ENCODE measurements at places on chromosomes 16 and 17.

DNA sequence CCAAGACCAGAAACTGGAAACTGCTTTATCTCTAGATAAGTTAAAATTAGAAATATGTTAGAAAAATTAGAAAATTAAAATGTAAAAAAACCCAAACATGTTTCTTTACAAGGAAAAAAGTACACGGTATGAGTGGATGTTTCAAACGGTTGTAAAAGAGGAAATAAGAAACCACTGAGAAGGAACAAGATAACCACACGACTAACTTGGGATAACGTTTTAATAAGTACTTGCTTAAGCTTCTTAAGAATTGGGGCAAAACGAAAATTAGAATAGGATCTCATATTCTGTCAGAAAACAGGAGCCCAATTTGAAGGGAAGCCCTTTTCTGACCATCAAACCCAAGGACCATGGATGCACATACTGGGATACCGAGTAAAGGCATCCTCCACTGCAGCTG, 31.0 kb downstream of the MBTPS1 start:
- no peak for DNase-seq

- no peak for DNase-seq
These were observed 20.8 kb downstream of the GSE1 start for GRCh38 chr16:85633888-85634287.

DNA sequence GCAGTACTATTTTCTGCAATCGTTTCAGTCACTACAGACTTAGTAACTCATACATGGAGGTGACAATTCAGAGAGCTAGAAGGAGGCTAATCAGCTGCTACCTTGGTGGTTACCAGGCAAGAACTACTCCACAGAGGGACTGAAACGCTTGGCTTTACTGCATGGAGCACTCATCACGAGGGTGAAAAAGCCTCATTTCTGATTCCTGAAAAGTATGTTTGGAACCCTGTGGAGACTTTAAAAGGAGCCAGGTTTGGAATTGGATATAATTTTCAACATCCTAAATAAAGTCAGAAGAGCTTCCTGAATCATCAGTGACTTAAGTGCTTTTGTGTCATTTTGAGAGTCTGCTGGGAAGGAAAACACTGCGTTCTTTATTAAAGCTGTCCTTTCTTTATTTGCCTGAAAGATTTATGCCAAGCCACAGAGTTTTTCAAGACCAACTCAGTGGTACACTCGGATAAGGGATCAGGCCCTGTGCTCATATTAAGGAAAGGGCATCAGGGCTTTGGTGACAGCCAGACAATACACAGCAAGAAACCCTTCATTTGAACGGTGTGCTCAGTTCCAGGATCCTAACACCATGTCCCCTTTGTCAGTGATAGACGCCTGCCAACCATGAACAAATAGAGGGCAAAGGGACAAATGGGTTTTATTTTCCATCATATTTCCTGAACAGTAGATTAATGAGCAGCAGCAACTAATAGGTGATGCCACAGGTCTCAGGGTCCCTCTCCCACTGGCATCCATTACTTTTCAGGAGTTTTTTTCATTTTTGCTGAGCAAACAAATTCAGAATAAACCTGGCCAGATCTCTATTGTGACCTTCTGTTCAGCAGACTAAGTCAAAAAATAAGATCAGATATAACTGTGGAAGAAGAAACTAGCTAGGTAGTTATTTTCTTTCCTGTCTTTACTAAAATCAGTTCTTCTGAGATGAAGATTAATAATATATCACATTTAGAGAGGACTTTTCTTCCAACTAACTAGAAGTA, 80.5 kb upstream of the CLEC18B start:
- DNase-seq: no peak

DNA sequence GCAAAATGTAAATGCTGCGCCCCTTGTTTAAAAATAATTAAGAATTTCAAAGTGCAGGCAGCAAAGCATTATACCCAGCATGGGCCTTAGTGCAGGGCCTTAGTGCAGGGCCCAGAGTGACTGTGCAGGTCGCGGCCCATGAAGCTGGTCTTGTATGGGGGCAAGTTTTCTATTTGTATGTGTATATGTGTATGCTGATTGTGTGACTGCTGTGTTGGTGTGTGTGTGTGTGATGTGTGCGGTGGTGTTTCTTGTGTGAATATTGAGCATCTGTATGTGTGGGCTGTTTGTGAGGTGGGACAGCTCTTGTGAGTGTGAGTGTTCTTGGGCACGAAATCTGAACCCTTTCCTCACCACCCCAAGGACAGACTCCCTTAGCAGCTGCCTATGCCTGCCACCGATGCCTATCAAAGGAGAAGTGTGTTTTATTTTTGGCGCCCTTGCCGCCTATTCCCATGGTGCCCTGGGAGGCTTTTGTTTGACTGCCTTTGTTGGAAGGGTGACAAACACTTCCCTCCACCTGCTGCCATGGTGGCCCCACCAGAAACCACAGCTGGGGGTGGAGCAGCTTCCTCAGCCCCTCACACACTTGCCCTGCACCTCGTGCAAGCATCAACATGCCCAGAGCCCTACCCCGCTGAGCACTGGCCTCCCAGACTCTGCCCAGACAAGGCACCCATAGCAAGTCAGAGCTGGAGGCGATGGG, 18.0 kb downstream of the CCR7 start:
- peak; percentile 94 for DNase-seq

DNA sequence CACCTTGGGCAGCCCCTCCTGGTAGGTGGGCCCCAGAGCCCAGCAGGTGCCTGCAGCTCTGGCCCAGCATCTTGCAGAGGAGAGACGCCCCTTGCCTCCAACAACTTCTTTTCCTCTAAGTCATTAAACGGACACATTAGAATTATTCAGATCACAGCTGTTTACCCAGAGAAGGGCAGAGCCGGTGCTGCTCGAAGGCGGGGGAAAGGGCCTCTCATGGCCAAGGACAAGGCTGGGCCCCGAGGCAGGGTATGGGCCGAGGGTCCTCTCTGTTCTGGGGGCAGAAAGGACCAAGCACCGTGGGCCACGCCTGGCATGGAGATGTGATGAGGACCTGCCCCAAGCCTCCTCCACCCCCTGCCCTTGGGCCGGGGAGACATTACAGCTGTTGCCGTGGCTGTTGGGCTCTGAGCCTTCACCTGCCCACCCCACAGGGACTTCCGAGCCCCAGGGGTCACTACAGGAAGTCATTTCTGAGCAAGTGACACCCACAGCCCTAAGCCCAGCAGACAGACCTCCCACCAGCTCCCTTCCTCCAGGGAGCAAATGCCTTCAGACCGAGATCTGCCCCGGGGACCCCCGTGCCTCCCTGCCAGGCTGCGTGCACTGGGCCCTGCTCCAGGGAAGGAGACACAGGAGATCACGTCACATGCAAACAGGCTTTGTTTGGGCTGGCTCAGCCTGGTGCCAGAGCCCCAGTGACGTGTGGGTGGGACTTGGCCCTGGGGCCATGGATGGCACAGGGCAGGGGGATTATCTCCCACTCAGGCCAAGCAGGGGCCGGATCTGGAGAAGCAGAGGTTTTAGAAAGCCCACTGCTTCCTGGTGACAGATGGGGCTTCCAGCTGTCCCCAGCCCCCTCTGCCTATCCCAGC, 699 bp upstream of the PVALEF start:
- no peak for DNase-seq

- no peak for DNase-seq
These were observed 721 bp upstream of the WFIKKN2 start for GRCh38 chr17:50834429-50835300.

DNA sequence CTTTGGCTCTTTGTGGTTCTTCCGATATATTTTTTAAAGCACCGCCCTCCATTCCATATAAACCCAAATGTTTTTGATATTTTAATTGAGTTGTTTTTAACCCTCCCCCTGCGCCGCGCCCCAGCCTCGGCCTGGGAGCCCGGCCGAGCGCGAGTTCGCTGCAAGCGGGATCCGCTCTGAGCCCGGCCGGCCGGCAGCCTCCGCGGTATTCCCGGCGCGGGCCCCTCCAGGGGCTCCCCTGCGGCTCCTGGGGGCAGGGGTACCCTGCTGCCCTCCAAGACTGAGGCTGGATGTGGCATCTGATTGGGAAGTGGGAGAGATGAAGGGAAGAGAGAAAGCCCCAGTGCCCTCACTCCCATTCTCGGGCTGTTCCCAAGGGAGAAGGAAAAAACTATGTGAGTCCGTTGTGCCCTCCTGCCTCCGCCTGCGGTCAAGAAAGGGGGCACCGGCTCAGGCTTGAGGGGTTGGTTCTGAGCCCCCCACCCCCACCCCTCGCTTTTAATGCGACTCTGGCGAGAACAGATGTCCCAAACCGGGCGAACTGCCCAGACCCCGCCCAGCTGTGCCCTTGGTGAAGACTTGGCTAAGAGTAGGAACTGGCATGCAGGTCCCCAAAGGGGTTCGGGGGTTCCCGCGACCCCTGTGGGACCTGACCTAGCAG, 8.6 kb downstream of the NEUROD2 start:
- no peak for DNase-seq

GRCh38 chr16:10895053-10895946, 18.3 kb downstream of the CIITA start:
- DNase-seq: no peak

DNA sequence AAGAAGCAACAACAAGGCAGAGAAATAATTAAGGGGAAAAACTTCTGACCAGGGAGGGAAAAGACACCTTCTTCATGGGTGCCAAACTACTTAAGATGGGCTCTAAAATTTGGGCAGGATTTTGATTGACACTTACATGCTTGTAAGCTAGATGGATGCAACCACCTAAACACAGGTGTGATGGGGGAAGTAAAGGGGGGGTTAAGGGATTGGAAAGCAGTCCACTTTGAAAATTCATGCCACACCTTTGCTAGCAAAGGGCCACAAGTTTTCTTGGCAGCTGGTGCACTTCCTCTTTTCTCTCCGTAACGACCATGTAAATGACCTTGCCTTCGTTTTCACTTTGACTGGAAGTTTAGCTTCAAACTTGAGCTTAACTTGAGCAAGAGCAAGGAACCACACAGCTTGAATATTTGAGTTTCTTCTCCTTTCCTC, 14.3 kb upstream of the PRKAR1A start:
- DNase-seq: no peak

DNA sequence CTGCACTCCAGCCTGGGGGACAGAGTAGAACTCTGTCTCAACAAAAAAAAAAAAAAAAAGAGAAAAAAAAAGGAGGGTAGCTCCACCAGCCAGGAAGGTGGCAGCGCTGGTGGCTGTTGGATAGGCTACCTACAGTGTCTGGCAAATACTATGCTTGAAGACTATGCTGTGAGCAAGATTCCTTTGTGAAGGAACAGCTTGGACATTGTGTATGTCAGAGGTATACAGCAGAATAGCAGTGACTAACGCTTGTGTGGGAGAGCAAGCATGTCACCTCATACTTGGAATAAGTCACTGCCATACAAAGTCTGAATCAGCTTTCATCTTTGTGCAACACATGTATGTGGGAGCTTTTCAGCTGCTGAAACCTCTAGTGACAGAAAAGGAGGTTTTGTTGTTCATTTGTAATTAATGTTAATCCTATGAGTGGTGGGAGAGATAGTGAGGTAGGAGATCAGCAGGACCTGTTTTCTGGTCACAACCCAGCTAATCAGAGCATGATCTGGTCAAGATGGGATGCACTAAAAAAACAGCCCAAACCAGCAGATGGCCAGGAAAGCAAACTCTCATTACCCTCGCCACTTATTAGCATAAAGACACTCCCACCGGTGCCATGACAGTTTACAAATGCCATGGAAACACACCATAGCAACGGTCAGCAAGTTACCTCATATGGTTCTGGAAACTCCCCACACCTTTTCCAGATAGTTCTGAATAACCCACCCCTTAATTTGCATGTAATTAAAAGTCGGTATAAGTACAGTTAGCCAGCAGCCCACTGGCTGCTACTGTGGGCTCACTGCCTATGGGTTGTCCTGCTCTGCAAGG, 6.8 kb upstream of the ITGAD start:
- DNase-seq: no peak

DNA sequence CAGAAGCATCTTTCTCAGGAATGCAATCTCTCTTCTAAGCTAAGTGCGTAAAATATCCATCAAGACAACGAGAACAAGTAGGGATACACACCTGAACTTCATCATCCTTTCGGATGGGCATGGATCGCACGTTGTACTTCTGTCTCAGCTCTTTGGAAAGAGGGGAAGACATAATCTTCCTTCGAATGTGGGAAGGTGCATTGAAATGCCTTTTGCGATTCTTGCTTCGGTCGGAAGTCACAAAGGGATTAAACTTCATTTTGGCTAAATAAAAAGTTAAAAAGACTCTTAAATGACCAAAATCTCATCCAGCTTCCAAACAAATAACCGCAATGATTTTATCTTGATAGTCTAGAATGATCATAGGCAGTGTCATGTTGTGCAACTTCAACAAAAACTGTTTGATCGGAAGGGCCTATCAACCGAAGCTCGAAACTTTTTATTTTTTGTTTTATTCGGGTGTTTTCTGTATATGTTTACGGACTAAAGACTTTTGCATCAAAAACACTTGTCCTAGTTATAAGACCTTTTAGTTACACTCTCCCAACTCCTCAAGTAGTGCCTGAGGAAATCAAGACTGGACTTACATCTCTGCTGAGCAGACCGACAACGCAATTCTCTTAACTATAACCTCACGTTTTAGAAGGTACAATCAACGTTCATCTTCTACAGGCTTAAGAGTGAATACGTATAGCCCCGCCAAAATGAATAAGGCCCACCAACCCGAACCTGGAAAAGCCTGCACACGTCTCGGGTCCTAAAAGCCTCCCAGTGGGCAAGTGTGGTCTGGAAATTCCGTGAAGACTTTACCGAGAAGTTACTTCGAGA, 727 bp downstream of the RPL26 start:
- DNase-seq: no peak

GRCh38 chr16:19505600-19506303, 16.1 kb downstream of the GDE1 start:
- no peak for DNase-seq

DNA sequence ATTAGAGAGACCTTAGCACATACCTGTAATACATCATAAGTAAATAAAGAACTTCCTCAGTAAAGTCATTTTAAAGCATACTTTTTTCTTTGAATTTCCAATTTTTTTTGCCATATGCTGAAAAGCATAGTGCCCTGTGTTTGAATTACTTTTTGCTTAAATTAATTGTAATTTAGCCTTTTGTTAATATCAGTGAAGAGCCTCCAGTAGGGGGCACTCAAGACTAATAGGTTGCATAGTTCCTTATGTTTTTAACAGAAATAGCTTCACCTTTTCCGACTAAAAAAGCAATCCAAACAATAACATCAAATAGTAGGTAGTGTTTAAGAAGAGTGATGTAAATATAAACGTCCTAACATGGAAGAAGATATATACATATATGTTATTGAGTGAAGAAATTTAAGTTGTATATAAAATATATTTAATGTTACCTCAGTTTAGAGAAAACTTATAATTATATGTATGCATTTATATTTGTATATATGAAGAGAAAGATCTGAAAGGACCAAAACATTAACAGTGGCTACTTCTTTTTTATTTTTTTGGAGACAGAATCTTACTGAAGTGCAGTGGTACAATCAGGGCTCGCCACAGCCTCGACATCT, 18.6 kb downstream of the RAD51C start:
- peak; percentile 38 for DNase-seq

DNA sequence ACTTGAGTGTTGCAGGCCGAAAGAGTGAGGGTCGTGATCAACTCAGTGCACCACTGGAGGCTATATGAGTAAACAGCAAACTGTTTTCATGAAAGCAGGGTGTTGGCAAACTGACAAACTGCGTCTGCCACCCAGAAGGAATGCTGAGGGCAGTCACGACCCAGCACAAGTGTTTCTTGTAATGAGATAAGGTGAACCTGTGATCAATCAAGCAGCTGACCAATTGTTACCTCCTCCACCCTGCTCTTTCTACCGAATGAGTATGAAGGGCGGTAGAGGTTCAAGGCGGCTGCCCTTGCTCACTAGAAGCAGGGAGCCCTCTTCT, 5.5 kb upstream of the SRL start:
- DNase-seq: no peak

Measured in NCI-H510A treated with DMSO at 0.1 percent for 48 hours (cell line).